ENCODE measurements at places on chromosomes 3 and 15.

GRCh38 chr15:77228828-77229227 is 157.9 kb upstream of the TSPAN3 start:
- DNase-seq: peak; percentile 64

GRCh38 chr15:80721476-80721875 is 26.4 kb downstream of the ABHD17C start:
- no peak for DNase-seq

DNA sequence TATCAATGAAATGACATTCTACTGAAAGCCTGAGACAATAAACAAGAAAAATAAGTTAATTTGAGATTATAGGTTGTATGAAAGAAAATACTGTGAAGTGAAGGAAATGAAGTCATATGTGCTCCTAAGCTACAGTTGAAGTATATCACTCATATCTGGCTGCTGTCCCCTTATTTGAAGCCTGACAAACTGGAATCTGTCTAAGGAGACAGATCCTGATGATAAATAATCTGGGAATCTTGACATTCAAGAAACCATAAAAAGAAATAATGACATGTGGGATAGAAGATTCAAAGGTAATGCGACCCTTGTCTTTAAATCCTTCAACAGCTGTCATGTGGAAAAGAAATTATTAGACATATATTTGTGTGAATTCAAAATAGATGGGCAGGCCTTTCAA is 424.5 kb upstream of the LMCD1 start:
- no peak for DNase-seq

DNA sequence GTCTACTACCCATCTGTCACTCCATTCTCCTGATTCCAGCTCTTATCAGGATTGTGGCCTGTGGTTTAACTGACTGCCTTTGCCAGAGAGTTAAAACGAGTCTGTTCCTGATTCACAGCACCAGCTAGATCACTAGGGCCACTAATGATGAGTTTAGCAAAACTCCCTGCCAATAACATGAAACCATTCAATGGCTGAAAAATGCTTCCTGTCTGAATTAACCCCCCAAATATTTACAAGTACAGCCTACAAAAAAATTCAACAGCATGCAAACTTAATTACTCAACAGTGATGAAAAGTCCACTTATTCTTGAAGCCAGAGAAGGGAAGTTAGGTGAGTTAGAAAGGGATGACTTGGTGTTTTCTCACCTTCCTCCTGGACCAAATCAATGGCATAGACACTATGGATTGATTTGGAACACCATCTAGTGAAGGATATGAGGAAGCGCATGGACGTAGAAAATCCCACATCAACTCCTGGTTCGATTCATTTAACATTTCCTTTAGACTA is 141.4 kb downstream of the TGFBR2 start:
- DNase-seq: no peak

DNA sequence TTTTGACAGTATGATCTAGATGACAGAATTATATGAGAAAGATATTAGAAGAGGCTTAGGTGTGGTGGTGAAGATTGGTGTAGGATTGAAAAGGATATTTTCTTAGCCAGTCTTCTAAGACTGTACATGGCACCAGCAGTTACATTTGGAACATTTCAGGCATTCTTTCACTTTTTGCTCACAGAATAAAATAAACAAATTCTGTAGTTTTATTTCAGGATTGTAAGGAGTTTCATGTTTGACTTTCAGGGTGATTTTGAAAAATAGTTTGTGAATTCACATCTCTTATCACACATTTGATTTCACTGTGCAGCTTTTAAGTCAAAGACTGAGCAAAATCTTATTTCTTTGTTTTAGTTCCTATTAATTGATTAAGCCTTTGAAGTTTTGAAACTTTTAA is 27.1 kb downstream of the DNAJC13 start:
- no peak for DNase-seq

DNA sequence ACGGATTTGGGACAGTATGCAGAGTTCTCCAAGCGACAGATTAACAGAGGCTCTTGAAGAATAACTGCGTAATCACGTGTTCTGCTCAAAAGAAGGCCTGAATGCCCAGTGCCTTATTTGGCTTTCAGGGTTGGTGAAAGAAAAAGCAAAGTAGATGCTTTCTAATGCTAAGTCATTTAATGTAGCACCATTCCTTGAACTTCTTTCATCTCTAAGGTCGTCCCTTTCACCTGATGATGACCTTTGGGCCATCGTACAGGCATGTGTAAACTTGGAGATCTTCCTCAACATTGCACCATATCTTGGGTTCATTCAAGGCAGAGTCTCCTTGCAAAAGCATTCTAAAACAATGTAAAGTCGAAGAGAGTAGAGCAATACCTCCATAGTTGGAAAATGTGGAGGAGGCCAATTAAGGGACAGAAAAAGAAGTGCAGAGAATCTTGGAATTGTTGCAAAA is 48.9 kb downstream of the TMEM44 start:
- no peak for DNase-seq

GRCh38 chr3:180280555-180280954 is 243.8 kb upstream of the PEX5L start:
- no peak for DNase-seq

DNA sequence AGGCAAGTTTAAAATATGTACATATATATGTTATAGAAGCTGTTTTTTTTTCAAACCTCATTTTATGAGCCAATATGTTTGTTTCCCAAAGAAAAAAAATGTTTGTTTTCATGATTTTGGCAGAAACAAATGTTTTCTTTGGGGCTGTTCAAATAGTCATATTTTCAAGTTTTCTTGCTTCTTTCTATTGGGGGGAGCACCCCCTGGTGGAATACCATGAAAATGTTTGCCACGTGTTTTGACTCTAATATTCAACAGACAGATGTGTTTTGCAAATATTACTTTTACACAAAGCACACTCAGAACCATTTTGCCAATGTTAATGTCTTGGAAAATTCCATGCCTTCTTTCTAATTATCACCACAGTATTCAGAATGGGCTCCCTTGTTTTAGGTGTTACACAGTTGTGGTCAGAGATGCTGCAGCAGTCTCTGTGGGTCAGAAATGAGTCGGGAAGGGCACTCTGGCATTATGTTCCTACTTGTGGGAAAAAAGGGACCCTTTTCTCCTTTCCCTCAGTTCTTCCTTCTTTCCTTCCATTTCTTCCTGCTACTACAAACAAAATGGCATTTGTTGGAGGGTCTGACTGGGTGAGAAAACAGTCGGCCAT is 817.0 kb downstream of the TUSC7 start:
- DNase-seq: peak; percentile 50

DNA sequence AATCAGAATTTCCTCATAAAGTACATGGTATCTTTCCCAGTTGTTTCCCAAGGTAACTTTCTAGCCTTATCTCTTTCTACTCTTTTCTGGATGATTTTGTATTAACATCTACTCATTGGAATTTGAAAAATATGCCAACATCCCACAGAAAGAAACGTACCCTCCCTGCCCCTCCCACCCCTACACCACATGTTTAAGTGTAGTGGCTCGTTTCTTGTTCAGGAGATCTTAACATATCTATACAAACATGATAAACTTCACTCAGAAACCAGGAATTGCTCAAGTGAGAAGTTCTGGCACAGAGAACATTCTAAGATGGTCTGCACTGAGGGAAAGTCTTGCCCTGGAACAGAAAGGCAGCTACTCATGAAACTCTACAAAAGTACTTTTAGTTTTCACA is 404.7 kb downstream of the SOX2 start:
- no peak for DNase-seq

- DNase-seq: no peak
Observed at GRCh38 chr3:84980011-84980410, 21.2 kb downstream of the CADM2 start.

- DNase-seq: peak; percentile 84
Observed at GRCh38 chr3:152309031-152309430, 40.3 kb downstream of the MBNL1 start.

DNA sequence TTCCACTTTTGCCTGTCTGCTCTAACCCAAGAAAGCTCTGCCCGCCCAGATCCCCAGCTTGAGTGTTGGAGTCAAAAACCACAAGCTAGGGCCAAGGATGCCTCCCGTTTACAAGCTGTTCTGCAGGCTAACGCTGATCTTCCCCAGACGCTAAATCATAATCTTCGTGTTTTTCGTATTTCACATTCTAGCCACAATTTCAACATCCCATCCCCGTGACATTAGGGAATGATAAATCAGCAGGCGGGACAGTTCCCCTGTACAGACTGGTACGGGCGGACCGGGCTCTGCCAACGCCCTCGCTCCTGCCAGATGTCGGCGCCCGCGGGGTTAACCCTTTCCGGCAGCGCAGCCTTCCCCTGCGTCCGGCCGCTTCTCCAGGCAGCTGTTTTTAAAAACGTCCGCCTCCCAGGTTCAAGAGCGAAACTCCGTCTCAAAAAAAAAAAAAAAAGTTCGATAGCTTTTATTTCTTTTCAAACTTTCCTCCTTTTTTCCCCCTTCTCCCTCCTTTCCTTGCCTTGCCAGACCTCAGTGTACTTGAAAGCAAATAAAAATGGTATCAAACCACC is 81.0 kb upstream of the BNC1 start:
- peak; percentile 75 for DNase-seq

DNA sequence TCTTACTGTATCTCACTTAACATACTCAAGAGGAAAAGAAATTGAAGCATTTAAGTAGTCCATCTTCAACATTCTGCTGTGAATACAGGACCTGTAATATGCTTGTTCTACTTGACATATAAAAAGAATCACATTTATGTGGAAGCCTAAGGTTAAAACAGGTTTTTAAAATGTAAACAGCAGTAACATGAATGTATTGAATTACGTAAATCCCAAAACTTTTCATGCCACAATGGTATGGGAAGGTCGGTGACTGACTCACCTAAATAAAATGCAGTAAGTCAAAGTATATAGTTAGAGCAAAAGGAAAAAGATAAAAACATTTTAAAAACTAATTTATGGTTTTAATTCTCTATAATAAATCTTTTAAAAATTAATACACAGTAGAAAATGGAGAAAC is 115.7 kb upstream of the TJP1 start:
- DNase-seq: no peak
